T-helper 22 cell (primary cell): ENCODE measurements at places on chromosomes 1 and 21.

GRCh38 chr1:156560585-156561163 lies 11.7 kb downstream of the IQGAP3 start:
- no peak for DNase-seq

- no peak for DNase-seq
These were observed 775 bp downstream of the TMEM125 start for GRCh38 chr1:43270421-43271095.

DNA sequence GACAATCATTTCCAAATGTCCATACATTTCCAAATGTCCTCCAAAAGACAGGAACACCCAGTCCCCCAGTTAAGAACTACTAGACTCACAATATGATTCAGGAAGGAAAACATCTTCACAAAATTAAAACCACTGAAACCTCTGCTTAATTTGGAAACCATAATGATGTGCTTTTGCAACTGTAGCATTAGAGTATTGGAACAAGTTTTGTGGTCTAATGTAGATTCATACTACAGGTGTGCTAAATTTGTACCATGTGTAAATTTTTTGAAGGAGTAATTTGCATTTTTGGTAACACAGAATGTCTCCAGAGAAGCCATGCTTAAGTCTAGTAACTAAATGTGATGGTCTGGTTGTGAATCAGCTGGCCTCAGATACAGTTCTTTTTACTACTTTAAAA lies 129.6 kb downstream of the DPYD start:
- DNase-seq: no peak

DNA sequence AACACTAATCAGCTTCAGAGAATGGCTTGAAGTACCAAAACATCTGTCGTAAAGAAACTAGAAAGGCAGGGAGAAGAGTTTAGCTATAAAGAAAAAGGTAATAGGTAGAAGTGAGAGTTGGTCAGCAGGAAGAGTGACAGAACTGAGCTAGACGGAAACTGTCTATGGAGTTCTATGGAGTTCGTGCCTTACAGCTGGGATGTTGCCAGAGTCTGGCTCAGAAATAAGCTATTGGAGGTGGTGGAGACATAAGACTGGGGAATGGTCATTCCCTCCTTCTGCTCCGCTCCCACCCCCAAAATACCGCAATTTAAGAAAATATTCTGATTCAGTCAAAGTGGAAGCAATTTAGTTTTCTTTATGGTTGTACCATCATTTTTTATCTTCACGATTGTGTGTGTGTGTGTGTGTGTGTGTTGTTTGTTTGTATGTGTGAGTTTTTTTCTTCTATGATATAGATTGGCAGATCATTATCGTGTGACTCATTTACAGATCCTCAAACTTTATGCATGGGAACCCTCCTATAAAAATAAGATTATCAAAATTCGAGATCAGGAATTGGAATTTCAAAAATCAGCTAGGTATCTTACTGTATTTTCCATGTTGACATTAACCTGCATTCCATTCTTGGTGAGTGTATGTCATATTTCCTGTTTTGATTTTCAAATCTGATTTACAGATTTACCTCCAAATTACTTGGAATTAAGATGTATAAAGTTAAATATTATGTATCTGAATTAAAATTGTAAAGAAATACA lies 79.0 kb downstream of the HSPA13 start:
- no peak for DNase-seq

GRCh38 chr1:241074507-241074906 lies 282.5 kb downstream of the RGS7 start:
- no peak for DNase-seq
